ENCODE measurements at places on chromosomes 1 and 21.

DNA sequence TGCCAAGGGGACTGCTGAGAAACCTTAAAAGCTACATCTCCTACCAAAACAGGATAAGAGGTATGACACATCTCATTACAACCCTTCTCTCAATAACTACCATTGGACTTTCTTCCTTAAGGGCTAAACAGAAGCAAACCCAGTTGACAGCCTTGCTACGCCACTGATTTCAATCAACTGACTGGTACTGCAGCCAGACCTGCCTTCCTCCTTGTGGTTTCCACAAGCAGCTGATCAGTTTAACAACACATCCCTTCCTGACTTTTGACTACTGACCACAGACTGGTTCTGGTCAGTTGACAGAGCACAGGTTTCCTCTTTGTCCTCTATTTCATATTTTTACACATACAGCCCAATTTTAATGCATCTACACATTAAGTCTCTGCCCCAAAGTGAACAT, 108.8 kb downstream of the ADAMTS1 start:
- DNase-seq, result no peak

DNA sequence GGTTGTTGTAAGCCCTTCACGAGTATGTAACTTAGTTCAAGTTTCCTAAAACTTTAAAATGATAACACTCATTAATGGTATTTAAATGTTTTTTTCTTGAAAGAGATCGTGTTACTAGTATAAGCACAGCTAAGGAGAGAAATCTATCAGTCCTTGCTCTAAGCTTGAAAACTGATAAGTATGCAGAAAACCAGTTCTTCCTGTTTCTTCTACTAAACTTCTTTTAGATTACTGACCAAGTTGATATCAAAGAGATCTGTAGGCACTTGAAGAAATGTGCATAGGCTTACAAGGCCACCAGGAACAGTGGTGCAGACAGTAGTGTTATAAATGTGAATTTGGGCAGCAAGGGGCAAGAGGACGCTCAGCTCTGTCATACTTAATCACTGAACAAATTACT, 3.9 kb downstream of the EFCAB14 start:
- no peak for DNase-seq

DNA sequence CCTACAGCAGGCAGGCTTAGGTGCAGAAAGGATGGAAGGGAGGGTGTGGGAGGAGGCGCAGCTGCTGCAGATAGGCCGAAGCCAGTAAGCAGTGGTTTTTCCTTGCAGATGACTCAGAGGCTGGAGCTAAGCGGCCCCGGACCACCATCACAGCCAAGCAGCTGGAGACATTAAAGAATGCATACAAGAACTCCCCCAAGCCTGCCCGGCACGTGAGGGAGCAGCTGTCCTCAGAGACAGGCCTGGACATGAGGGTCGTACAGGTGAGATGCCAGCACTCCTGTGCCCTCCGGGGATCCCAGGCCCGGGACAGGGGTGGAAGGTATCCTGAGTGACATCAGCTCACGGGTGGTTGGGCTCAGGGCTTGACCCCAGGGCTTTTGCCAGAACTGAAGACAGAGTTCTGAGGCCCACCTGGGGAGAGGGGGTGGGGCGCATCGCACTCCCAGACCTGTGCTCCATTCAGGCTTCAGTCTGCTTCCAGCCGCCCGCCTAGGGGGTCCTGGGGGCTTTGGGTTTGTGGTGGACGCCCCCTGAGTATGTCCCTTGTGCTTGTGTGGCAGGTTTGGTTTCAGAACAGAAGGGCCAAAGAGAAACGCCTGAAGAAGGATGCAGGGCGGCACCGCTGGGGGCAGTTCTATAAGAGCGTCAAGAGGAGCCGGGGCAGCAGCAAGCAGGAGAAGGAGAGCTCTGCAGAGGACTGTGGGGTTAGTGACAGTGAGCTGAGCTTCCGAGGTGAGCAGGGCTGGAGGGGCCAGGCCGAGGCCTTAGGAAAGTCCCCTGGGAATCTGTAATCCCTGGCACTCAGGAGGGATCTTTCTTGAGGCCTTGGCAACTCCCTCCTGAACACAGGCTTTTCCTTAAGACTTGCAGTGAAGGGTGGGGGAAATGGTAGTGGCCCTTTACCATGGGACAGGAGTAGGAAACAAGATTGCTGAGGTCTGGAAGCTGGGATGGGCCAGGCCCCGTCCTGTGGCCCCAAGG, 41.5 kb downstream of the LHX4 start:
- no peak for DNase-seq

DNA sequence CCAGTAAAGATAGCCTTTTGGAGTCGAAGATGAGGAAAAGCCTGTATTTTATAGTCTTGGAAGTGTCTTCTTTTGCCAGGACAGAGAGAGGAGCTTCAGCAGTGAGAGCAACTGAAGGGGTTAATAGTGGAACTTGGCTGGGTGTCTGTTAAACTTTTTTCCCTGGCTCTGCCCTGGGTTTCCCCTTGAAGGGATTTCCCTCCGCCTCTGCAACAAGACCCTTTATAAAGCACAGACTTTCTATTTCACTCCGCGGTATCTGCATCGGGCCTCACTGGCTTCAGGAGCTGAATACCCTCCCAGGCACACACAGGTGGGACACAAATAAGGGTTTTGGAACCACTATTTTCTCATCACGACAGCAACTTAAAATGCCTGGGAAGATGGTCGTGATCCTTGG, at the start of gene VCAM1:
VCAM1 (plus strand) TSS at position 253 of the 400 bp plus-strand sequence; CDS start at position 372, 119 bp downstream.
- no peak for DNase-seq

GRCh38 chr1:215830226-215830810, 263.2 kb downstream of the KCTD3 start:
- DNase-seq, result no peak

DNA sequence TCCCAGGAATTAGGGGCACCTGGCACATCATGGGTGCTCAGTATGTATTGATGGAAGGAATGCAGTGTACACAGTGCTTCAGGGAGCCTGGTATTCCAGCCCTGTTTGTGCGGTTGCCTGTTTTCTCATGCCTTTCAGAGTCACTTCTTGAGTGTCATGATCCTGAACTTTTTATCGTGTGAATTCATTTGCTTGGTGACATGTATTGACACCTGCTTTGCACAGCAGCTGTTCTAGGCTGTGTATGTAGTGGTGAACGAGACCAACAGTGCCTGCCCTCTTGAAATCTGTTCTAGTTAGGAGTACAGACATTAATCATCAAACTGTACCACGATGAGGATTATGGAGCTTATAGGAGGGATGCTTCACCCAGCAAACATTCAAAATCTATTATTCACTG, 6.1 kb downstream of the HTR6 start:
- DNase-seq, result no peak

DNA sequence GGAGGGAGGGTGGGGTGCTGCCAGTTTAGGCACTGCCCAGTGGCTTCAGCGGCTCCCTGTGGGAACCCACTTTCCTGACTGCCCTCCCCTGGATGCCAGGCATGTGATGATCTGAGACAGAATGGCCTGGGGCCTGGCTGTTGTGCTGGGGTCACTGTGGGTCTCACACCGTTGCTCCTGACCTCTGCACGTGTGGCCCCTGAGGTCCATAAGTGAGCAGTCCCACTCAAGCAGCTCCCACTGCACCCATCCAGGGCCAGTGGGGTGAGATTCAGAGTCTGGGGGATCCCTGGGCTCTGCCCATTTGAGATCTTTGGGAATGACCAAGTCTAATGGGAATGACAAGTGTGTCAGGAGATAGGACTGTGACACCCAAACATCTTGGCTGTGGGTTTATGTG, 18.0 kb downstream of the PODN start:
- DNase-seq, result no peak

- DNase-seq, result no peak
These were observed 25.6 kb downstream of the FCRL2 start for GRCh38 chr1:157751283-157751682.

Measured in NCI-H1436 (cell line).